ENCODE measurements at places on chromosomes 4 and X. TPM values are rescaled to one million over a fixed set of nuclear protein-coding genes. Genes with fewer than 3 reads are reported as not detected.

Gene POU3F4
- total RNA-seq = not detected

Gene HSD17B11
- total RNA-seq = 24.1 TPM

DNA sequence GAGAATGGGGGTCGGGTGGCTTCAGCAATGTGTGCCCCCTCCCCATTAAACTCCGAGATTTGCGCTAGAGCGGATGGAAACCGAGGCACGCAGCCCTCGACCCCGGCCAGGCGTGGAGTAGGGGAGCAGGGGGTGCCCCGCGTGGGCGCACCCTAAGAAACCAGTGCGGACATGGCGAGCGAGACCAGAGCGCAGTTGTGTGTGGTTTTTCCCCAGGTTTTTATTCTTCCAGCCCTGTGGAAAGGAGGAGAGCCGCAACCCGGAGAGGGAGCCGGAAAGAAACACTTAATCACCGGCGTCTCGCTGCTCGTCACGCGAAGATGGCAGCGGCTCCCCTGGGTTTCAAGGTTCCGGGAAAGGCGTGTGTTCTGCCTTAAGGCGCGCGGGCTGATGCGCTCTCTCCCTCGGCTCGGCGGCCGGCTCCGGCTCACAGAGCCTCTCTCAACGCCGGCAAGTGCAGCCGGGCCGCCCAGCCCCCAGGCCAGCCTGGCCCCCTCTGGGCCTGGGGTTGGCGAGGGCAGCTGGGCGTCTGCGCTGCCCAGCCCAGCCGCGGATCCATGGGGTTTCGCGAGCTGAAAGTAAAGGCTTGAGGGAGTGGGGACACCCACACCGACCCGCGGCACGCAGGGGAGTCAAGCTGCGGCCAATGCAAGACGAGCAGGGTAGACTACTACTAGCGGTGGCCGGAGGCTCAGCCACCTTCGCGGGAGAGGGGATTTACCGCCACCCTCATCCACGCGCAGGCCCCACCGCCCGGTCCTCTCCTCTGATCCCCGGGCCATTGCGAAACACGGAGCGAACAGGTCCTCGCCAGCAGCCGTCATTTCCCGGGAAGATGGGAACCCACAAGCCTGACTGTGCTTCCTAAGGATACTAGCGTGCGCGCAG, 74.0 kb upstream of the BCOR start:
- DNase-seq = peak; percentile 64

GRCh38 chrX:102976286-102976685, 39.2 kb downstream of the RAB40AL start:
- DNase-seq = no peak

- DNase-seq = no peak
Measured at GRCh38 chr4:81836716-81837115, 365.0 kb upstream of the RASGEF1B start.

- no peak for DNase-seq
Measured at GRCh38 chrX:111719426-111720210, 38.6 kb downstream of the ALG13 start.
